ENCODE measurements at places on chromosomes 13 and 19. TPM values are rescaled to one million over a fixed set of nuclear protein-coding genes. Genes with fewer than 3 reads are reported as not detected.

- no peak for DNase-seq
Measured at GRCh38 chr13:109361562-109362289, 424.7 kb downstream of the IRS2 start.

Gene OR7G3
- total RNA-seq: not detected

DNA sequence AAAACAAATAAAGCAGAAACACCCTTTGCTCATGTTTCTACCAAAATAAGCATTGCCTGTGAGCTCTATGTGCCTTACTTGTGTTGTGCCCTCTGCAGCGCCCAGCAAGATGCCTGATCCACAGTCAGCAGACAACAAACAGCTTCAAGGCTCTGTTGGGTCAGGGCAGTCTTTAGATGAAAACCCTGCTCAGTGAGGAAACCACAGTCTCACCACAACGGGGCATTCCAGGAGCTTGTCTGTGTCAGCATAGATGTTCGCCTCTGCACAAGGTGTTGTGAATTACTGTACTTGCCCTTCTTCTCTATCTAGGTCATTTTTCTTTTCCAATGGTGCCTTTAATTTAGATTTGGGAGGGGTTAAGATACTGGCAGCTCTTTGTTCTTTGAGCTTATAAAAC lies 251.9 kb downstream of the COL4A1 start:
- DNase-seq: no peak

DNA sequence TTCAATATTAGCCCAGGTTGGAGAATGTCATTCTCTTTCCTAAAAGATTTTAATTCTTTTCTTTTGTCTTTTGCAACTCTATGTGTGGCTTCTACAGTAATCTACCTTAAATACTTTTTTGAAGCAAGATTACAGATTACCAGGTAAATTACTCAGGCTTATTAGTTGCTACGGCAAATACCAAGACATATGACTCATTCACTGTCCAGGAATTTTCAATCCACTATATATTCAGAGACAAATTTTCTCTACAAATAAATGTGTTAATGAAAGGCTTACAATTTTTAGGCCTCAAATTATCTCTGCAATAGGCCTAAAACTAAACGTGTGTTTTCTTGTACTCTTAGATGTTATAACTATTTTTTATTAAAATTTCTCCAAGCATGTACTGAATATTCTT lies 631.3 kb downstream of the DIAPH3 start:
- DNase-seq: no peak

DNA sequence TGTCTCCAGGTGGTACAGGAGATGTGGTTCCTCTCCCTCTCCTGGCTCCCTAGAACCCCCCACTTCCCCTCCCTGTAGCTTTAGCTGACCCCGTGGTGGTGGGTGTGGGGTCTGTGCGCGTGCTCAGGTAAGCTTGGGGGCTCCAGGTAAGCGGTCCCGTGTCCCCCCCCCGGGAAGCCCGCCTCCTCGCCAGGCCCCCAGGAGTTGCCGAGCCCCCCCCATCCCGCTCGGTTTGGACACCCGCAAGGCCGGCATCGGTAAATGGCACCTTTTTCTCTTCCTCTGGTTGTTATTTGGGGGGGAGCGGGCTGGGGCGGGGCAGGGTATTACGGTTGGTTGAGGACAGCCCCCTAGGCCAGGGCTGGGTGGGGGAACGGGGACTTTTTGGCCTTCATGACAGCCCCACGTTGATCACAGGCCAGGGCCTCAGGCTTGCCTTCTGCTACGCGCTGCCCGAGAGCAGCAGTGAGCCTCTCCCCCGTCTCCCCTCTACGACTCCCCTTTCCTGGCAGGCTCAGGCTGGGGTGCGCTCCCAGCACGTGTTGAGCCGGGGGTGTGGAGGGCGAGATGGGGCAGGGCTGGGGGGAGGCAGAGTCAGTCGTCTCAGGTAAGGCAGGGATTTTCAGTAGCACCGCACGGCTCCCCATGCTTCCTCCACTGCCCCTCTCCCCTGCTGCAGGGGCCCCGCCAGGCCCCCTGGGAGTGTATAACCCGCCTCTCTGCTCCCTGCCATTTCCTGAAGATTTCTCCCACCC lies 10.7 kb upstream of the LIN7B start:
- no peak for DNase-seq

All from right atrium auricular region (tissue), 2 donors.